ENCODE measurements at places on chromosomes 4 and X.

DNA sequence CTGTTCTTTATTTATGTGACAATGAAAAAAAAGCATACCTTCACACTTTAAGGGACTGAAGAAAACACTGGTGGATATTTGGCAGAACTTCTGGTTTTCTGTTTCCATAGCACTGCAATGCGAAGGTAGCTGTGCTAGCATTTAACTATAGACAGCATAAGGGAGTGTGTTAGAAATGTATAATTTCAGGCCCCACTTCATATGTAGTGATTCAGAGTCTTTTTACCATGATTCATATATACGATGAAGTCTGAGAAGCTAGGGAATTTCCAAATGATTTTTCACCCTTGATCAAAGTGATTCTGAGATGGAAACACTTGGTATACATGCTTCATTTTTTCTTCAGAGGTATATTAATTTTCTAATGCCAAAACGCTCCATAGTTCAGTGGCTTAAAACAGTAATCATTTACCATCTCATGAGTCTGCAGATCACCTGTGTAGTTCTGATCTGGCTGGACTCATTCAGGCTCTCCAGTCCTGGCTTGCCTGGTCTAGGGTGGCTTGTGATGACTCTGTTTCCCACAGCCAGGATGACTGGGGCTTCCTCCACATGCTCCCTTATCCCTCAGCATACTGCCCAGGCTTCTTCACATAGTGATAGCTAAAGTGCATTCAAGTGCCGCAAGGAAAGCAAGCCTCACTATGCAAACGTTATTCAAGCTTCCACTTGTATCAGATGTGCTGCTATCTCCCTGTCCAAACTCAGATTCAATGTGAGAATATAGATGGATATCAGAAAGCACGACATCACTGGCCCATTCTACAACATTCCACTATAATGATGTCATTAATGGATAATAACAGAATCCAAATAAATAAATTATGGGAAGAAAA is 790.1 kb downstream of the TECRL start:
- no peak for DNase-seq

DNA sequence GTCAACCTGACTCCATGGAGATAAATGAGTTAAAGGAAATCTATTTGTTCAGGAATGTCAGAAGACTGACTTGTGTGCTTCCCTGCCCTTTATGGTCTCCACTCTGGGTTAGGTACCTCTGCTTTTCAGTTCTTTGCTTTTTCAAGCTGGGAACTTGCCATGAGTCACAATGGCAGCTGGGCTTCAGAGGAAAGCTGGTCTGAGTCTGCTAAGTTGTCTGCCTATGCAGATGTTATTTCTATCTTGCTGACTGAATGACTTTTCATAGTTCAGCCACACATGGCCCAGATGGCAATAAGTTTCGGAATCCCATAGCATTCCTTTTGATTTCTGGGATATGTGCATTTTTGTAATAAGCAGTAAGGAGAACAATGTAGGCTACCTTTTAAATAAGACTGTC is 337.9 kb upstream of the FGF13 start:
- DNase-seq: no peak

- no peak for DNase-seq
Measured at GRCh38 chrX:50099331-50099730, 101.5 kb downstream of the AKAP4 start.

DNA sequence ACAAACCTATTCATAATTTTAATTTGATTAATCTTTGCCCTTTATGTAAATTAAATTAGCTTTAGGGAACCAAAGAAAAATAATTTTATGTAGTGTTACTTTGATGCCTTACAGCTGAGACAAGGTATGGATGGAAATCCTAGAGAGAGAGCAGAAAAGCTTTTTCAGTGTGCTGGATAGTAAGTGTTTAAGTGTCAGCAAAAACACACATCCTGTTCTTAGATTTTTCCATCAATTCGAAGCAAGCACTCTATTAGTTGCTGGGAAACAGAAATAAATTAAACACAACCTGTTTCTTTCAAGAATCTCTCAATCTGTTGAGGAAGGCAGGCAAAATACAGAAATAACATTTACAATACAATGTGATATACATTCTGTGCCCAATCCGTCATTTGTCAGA is 327.8 kb downstream of the GALNTL6 start:
- no peak for DNase-seq

- DNase-seq: no peak
Measured at GRCh38 chr4:47372561-47372960, 90.9 kb downstream of the COMMD8 start.

- DNase-seq: no peak
Measured at GRCh38 chr4:37157476-37158167, 86.9 kb upstream of the NWD2 start.

- DNase-seq: no peak
Measured at GRCh38 chr4:40553995-40554394, 75.7 kb downstream of the RBM47 start.

GRCh38 chr4:134862116-134862515 is 660.5 kb upstream of the PABPC4L start:
- DNase-seq: no peak

DNA sequence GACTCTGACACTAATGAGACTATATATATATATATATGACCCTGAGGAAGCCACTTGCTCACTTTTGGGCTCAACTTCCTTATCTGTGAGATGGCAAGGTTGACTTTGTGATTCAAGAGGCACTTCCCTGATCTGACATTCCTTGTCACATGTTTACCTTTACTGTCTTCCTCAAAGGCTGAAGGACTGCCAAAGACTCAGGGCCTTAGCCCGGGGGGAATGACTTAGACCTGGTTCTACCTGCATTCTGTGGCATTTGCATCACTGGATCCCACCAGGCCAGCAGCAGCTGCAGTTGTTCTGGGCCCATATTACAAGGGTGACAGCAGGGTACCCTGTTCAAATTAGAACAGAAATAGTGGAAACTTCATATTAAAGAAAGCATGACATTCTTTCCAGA is 3.1 kb upstream of the HS6ST2 start:
- DNase-seq: no peak

- no peak for DNase-seq
Measured at GRCh38 chr4:67743194-67743593, 11.0 kb downstream of the GNRHR start.

GRCh38 chrX:11585174-11585573 is 80.5 kb downstream of the ARHGAP6 start:
- no peak for DNase-seq

- no peak for DNase-seq
Measured at GRCh38 chrX:19479458-19479857, 35.9 kb downstream of the MAP3K15 start.

- no peak for DNase-seq
Measured at GRCh38 chr4:38531141-38531727, 132.8 kb upstream of the KLF3 start.

GRCh38 chr4:28062562-28062961 is 1201.9 kb downstream of the STIM2 start:
- DNase-seq: no peak

DNA sequence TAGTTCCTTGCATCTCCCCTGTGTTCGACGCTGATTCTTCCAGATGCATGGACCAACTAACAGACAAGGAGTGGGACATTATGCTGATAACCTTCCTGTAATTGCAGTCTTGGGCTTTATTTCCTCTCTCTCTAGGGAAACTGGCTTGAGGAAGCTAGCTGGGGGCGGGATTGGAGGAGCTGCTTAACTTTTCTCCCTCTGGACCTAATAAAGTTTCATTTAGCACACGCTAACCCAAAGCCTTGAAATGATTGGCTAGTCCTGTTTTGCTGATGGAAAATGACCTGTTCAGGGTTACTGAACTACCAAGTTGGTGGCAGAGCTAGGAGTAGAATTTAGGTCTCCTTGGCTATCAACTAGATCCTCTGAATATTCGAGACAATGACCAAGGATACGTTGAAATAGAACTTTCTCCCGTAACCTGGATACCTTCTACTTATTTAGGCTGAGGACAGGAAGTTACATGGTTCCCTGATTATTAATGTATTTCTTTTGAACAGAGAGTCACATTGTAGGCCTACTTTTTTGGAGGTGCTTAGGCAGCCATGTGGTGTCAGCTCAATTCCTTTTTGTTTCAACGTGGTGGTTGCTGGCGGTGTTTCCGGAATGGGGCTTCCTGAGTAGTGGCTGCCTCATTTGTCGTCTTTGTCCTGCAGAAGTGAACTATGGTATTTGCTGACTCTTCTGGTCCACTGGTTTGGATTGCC is 2.0 kb downstream of the PGK1 start:
- DNase-seq: no peak

DNA sequence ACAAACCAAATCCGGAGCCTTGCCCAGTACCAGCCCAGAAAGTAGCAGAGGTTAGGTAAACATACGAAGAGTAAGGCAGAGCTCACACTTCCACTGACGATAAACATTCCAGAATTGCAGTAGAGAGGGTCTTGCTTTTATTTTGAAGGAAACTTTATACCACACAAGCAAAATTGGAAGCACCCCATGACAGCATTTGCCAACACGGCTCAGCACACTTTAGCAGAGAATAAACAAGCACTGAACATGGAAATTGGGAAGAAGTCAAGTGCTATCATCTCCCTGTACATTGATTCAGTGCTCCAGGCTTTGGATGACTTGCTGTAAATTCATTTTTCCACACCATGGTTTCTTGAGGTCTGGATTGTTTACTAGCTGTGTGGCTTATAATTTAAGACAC is 160.7 kb upstream of the FAM47C start:
- no peak for DNase-seq

DNA sequence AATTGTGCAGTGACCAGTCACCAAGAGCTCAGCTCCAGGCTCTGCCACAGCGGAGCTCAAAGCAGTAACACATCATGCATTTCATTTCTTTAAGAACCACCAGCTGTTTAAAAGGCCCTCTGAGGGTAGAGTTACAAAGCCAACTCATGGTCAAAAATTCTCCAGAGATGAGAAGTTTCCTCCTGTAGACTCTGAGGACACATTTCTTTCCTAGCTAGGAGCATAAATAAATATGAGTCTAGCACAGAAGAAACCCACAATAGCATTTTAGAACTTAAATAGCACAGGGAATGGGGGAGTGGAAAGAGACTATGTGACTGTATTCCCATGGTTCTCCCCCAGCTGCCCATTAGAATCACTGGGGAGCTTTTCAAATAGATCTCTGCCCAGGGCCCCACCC is 6.5 kb upstream of the CRMP1 start:
- no peak for DNase-seq

GRCh38 chr4:142701017-142701416 is 145.1 kb downstream of the INPP4B start:
- no peak for DNase-seq

GRCh38 chr4:1960170-1960825 is 48.5 kb downstream of the NELFA start:
- DNase-seq: no peak

DNA sequence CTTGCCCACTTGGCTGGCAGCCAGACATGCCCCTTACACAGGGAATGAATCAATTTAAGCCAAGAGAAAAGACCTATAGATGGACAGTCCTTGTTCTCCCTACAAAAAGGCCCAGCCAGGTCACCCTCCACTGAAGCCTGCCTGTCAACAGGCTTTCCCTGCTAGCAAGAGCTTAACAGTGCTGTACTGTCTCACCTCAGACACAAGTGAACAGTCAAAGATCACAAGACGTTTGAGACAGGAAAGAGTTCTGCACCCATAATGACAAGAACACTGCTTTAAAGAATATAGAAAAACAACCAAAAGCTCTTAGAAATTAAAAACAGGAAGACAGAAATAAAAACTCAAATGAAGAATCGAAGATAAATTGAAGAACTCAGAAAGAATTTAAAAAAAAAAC is 4.6 kb downstream of the RNF175 start:
- DNase-seq: no peak

- no peak for DNase-seq
Measured at GRCh38 chrX:149853925-149854324, 27.1 kb upstream of the MAGEA8 start.

DNA sequence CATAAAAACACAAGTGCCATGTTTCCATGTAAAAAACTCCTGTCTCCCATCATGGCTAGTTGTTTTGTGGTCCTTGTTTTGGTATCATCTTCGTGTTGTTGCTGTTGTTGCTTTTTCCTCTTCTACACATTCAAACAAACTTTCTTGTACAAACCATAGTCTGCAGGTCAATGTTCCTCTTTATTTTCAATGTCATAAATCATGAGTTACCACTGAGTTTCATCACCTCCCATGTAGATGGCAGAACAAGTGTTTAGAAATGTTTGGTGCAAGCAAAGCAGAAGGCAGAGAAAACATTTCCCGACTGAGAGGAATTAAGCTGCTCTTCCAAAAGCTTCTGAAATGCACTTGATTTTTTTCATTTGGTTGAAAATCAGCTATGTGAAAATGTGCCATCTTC is 166.0 kb downstream of the ANTXR2 start:
- no peak for DNase-seq

DNA sequence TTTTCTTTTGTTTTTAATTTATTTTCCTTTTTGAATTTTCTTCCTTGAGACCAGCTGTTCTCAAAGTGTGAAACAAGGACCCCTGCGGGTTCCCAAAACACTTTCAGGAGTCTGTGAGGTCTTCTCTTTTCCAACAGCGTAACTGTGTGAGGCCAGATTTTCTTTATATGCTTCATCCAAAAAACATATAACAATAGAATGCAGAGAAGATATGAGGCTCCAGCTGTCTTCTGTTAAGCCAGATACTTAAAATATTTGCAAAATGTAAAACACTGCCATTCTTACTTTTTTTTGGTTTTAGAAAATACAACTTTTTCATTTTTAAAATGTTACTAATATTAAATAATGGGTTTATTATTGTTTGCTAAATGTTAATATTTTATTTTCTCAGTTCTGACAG is 27.8 kb downstream of the USP38 start:
- no peak for DNase-seq

- no peak for DNase-seq
Measured at GRCh38 chr4:177190995-177191580, 118.6 kb upstream of the NEIL3 start.

DNA sequence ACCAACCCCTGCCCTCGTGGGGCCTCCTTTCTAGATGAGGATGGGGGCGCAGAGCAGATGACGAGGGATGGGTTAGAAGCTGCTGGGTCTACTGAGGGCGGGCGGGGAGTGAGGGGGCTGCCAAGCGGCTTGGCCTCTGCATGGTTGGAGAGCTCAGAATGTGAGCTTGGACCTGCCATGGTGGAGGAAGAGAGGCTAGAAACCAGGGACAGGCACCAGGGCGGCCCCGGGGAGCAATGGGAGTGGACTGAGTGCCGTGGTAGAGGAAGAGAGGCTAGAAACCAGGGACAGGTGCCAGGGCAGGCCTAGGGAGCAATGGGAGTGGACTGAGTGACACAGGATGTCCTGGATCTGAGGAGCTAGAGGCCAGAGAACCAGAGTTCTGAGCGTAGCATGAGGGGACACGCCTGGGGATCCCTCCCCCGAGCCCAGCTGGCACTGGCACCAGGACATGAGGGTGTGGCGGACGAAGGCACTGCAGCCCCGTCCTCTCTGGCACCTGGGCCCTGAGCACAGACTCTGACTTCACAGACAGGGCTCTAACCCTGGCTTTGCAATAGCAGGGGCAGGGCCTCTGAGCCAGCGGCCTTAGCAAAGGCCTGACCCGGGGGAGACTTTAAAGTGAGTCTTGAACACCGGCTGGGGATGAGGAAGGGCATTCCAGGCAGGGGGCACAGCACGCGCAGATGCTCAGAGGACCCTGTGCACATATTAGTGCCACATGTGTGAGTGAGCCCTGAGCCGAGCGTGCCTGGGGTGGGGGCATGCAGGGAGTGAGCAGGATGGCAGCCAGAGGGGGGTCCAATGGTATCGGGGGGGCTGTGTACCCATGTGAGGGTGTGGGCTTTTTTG is 214.0 kb upstream of the PSAPL1 start:
- DNase-seq: no peak
